Dermis microvascular lymphatic vessel endothelial cell (primary cell): ENCODE measurements at places on chromosomes 16 and 17. TPM values are rescaled to one million over a fixed set of nuclear protein-coding genes. Genes with fewer than 3 reads are reported as not detected.

The AGRP gene
- not detected in 2 replicates for total RNA-seq

The TBC1D3I gene
- under 0.01 TPM in 1 of 2 replicates, not detected in the other for total RNA-seq

The FBXW10 gene
- under 0.01 TPM in 1 of 2 replicates, not detected in the other for total RNA-seq

The ADAD2 gene
- not detected in 2 replicates for total RNA-seq

The VASN gene
- 0.39 and 1.8 TPM in 2 replicates for total RNA-seq

The GFAP gene
- total RNA-seq: 0.13 TPM in 1 of 2 replicates, not detected in the other

The KRTAP3-1 gene
- not detected in 2 replicates for total RNA-seq

DNA sequence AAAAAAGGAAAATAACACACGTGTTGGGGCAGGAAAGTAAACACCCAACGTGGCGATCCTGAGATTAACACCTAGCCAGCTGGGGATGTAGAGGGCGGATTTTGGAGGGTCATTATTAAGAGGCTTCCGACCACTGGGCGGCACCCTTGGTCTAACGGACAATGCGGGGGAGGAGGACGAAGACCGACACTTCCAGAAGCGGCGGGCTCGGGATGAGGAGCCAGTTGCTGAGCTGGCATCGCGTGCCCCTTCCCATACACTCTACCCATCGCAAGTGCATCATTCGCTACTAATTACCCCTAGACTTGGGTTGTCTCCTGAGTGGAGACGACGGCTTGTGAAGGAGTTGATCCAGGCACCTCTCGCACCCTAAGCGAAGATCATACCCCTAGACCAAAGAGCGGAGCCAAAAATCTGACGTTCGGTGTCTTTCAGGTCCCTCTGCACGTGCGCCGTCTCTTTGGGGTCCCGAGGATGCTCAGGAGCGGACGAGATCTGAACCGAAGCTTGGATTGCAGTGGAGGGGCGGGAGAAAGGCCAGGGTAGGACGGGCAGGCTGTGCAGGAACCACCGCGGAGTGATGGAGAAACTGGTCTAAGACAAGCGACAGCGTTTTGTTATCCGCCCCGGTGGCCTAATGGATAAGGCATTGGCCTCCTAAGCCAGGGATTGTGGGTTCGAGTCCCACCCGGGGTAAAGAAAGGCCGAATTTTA, 17.6 kb downstream of the ZNF213 start:
- DNase-seq: peak; percentile 89

- no peak for DNase-seq
These were observed 34.3 kb downstream of the LITAF start for GRCh38 chr16:11552440-11552839.

DNA sequence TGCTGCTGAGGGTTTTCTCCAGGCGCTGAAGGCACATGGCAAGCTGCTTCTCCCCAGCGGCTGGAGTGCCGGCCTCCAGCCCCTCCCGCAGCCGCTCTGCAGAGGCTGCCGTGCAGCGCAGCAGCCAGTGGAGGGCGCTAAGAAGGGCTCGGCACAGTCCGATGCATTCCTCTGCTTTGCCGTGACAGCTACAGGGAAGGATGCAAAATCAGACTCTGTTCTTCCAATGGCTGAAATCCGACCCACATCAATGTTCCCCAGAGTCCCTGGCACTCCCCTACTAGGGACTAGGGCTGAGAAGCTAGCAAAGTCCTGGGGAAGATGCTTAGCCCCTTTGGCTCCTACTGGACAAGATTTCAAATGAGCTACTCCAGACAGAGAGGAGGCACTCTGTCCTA, 19.0 kb downstream of the MED24 start:
- peak; percentile 56 for DNase-seq

- DNase-seq: no peak
These were observed 165.1 kb downstream of the XYLT1 start for GRCh38 chr16:17305694-17306093.

- no peak for DNase-seq
These were observed 214.9 kb upstream of the MON1B start for GRCh38 chr16:76976101-76976500.

- peak; percentile 85 for DNase-seq
These were observed 191.8 kb downstream of the PRKCA start for GRCh38 chr17:66494023-66494803.

GRCh38 chr16:31542763-31543162, 15.1 kb downstream of the AHSP start:
- DNase-seq: no peak

DNA sequence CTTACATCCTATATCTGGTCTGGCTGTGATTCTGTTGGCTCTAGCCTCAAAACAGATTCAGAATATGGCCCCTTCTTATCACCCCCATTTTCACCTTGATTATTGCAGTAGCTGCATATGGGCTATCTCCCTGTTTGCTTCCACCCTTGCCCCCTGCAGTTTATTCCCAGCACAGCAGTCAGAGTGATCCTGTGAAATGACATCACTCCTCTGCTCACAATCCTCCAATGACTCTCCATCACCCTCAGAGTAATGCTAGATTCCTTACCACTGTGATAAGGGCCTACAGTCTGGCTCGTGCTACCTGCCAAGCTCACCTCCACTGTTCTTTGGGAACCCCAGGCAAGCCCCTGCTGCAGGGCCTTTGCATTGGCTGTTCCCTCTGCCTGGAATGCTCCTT, 92.5 kb downstream of the ASIC2 start:
- DNase-seq: no peak

- DNase-seq: no peak
These were observed 30.0 kb downstream of the WSCD1 start for GRCh38 chr17:6100146-6100545.

- DNase-seq: no peak
These were observed 32.6 kb downstream of the RHOT1 start for GRCh38 chr17:32174889-32175288.

DNA sequence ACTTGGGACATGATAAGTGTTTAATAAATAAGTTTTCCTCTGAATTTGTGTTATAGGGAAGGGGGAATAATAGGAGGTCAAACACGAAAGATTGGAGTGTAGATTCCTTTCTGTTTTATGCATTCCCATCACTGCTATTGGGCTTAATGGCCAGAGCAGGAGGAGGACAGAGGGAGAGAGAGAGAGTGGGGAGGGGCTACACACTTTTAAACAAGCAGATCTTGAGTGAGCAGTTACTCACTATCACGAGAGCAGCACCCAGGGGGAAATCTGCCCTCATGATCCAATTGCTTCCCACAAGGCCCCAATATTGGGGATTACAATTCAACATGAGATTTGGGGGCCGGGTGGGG, 505.0 kb downstream of the GRIN2A start:
- no peak for DNase-seq

DNA sequence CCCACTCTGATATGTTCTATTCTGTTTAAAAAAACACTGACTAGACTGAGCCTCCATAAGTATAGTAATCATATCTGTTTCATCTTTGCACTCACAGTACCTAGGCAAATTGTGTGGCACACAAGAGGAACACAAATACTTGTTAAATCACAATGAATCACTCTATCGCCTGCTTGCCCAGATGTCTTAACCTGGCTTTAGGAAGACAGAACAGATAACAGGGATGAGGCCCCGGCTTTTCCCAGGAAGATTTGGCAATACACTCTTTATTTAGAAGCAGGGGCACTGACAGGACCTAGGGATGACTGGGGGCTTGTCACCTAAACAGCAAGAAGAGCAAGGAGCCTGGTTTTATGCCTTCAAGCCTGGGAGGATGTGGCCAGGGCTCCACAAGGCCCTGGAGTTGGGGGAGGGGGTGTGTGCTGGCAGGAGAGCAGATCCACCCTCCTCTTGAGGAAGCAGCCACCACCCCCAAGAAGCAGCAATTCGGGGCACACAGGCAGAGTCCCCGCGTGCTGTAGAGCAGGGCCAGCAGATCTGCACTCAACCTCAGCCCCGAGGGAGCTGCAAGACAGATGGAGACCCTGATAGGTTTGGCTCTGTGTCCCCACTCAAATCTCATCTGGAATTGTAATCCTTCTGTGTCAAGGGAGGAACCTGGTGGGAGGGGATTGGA, 41.0 kb upstream of the KSR1 start:
- DNase-seq: no peak

GRCh38 chr16:61007694-61008093, 1028.5 kb downstream of the CDH8 start:
- no peak for DNase-seq

DNA sequence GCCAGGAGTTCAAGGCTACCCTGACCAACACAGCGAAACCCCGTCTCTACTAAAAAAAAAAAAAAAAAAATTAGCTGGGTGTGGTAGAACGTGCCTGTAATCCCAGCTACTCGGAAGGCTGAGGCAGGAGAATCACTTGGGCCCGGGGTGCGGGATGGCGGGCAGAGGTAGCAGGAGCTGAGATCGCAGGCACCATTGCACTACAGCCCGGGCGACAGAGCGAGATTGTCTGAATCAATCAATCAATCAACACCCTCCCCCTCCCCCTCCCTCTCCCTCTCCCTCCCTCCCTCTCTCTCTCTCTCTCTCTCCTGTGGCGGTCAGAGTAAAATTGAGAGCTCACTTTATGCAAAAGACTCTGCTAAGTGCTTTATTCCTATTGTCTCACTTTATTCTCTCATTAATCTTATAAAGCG, 1.2 kb downstream of the HSDL1 start:
- DNase-seq: peak; percentile 17

DNA sequence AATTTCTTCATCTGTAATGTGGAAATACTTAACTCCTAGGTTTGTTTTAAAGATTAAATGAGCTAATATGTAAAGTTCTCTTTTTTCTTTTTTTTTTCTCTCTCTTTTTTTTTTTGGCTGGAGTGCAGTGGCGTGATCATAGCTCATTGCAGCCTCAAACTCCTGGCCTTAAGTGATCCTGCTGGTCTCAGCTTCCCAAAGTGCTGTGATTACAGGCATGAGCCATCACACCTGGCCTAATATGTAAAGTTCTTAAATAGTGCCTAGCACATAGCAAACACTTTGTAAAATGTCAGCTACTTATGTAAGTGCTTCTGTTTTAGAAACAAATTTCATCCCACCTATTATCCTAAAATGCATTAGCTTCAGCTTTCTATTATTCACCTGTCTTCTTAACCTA, 40.0 kb downstream of the TMC6 start:
- no peak for DNase-seq

GRCh38 chr17:78226759-78227454, 4.5 kb upstream of the TMEM235 start:
- DNase-seq: no peak

DNA sequence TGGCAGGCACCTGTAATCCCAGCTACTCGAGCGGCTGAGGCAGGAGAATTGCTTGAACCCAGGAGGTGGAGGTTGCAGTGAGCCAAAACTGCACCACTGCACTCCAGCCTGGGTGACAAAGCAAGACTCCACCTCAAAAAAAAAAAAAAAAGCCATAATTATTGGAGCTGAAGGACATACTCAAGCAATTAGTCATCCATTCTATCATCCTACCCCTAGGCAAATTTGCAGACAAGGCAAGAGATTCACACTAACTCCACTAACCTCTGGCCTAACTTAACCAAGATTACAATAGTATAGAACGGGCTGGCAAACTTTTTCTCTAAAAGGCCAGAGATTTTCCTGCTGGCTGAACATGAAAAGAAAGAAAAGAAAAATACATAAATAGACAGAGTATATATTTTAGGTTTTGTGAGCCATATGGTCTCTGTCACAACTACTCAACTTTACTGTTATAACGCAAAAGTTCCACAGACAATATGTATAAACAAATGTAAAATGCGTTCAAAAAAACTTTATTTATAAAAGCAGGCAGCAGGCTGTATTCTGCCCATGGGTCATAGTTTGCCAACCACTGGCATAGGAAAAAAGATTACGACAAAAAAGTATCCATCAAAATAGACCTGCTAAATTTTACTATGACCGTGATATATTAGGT, 29.7 kb downstream of the BRIP1 start:
- no peak for DNase-seq

DNA sequence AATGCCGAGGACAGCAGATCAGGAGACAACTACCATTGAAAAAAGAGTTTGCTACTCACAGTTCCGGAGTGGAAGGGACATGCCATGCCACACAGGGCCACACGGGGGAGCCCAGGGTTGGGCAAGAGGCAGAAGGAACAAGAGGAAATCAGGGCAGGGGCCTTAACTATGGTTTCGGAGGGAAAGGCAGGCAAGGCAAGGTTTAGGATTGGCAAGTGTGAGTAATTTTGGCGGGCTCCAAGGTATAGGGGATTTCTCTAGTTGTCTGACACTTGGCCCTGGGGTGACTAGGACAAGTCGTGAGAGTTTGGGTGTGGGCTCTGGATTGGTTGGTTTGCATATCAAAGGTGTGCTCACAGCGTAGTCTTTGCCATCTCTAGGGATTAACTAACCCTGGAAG, 27.0 kb upstream of the NTN1 start:
- no peak for DNase-seq

GRCh38 chr17:11628831-11629230, 30.6 kb downstream of the DNAH9 start:
- DNase-seq: no peak
